Type B pancreatic cell (in vitro differentiated cells): ENCODE measurements at places on chromosomes 7 and 10.
A peak's percentile ranks its signal among the peaks of the same experiment; 100 is the strongest.

- no peak for DNase-seq
Observed at GRCh38 chr7:32519763-32520162, 24.5 kb downstream of the AVL9 start.

DNA sequence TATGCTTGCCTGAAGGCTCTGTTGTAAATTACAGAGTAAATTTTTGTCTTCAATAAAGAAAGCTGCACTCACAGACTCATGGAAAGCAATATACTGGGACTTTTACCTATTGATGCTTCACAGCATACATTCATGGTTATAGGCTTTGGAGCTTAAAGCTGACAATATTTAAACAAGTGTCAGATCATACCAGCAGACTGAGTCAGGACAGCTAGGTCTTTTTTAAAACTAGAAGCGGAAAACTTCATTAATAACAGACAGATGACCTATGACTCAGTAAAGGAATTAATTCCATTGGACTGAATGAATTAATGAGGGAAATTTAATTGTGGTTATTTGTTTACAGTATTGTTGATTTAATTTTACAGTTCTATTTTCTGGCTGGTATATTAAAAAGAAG lies 165.8 kb upstream of the DGKB start:
- no peak for DNase-seq

- DNase-seq, result no peak
Observed at GRCh38 chr7:27739301-27739908, 557 bp upstream of the TAX1BP1 start.

- no peak for DNase-seq
Observed at GRCh38 chr10:114359953-114360345, 44.4 kb downstream of the AFAP1L2 start.

- DNase-seq, result no peak
Observed at GRCh38 chr7:25754333-25754732, 397.7 kb upstream of the NFE2L3 start.

DNA sequence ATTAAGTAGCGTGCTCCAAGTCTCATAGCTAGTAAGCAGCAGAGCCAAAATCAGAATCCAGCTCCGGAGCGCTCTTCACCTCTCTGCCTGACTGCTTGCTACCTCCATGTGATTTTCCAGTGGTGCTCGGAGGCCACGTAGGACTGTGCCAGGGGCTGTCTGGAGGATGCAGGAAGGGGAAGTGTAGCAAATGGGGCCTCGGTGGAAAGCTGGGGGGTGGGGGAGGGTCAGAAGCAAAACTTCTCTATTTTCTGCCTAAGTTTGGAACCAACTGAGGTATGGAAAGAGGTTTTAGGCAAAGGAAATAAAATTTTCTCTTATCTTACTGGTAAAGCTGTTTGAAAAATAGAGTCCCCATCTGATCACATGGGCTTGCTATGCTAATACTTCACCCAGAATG lies 108.7 kb downstream of the TBXAS1 start:
- DNase-seq, result no peak

- DNase-seq, result no peak
Observed at GRCh38 chr7:17746020-17746530, 194.2 kb downstream of the SNX13 start.

- no peak for DNase-seq
Observed at GRCh38 chr7:140201393-140201792, 24.6 kb upstream of the KDM7A start.

DNA sequence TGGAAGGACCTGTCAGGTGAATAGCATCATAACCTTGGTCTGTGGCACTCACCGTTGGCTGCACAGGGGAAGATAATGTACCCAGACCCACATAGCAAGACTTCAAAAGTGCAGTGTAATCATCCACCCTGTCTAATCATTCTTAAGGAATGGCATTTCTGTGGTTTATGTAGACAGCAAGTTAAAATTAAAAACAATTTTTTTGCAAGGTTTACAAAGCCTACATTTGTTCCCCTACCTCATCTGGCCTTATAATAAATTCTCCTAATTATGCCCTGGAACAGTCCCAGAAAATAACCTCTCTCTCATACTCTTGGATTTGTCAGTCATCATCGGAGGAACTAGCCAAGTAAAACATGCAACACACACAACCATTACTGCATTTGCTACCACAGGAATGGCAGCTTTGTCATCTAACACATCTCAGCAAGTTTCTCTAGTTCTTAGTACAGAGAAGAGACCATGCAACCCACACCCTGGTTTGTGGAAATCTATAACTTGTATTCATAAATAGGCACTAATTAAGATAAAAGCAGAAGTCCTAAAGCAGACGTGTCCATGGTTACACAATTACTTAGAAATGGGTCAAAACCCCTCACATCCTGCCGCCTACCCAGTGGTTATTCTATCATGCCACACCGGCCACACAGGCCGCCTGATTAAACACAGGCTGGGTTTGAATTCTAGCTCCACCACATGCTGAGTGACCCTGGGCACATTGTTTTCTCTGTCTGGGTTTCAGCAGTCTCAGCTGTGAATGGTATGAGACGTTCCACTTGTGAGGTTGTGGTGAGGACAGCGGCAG lies 19.1 kb downstream of the ABLIM1 start:
- DNase-seq, result no peak

DNA sequence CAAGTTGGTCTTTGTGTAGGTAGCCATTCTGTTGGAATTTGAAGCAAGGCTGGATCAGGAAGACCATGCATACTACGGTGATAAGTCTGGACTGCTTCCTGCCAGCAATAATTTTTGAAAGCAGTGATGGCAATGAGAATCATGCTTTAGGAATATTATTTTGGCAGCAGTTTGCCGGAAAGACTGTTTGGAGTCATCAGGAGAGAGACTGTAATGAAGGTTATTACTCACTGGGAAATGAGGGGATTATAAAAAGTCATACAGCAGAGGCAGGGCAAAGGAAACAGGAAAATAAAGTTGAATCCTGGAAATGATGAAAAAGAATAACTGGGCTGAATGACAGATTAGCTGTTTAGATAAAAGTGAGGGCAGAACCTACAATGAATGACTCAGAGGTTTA lies 1136.8 kb upstream of the AUTS2 start:
- DNase-seq, result no peak

DNA sequence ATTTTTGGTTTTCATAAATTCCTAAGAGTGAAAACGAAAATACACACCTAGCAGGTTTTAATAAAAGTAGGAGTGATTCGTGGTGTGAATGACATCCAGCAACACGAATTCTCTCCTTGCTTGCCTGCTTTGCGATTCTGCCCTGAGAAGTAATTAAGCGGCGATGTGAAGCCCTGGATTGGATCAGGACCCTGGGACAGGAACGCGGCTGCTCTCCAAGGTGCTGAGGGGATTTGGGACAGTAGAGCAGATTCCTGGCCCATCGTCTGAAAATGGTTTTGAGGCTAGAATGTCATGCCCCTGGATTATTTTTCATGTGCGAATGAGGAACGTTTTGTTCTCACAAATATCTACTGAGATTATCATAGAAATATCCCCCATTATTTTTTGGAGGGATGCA lies 7.8 kb downstream of the NPS start:
- DNase-seq, result no peak

GRCh38 chr10:77618117-77618516 lies 19.5 kb downstream of the KCNMA1 start:
- DNase-seq, result no peak

GRCh38 chr10:79328737-79329504 lies 18.3 kb upstream of the PPIF start:
- DNase-seq, result no peak

- DNase-seq, result no peak
Observed at GRCh38 chr10:96890172-96890513, 58.0 kb downstream of the LCOR start.

GRCh38 chr10:96400465-96400864 lies 41.7 kb upstream of the OPALIN start:
- DNase-seq, result no peak

- no peak for DNase-seq
Observed at GRCh38 chr10:75924309-75924902, 493.0 kb downstream of the LRMDA start.

- DNase-seq, result no peak
Observed at GRCh38 chr10:129690248-129691070, 223.4 kb downstream of the MGMT start.

DNA sequence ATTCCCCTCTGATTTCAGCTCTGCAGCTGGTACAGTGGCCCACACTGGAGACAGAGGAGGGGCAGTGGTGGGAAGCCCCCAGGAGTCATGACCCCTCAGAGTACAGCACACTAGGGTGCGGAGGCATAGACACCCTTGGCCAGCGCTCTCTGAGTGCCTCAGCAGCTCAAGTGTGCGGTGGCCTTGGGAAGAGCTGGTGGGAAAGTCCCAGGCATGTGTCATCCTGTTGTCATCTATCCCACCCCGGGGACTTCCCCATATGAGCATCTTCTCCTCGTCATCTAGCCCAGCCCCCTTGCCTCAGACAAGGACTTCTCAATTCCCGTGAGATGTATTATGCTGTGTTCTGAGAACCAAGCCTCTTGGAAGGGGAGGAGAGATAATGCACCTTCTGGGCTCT lies 15.6 kb upstream of the PPIF start:
- DNase-seq, result no peak

DNA sequence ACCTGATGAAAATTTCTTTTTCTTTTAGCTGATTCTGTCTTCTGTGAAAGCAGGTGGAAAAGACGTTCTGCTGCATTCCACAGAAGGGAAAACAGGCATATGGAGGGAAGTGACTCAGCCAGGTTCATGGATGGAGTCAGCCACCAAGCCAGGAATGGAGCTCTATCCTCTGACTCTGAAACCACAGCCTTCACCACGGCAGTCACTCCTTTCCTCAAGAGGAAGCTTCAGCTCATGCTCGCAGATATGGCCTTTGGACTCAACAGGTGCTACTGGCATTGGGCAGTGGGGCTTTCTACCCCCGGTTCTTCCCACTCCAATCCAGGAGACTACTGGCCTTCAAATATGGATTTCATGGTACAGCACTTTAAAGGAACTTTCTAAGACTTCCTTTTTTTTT lies 11.5 kb upstream of the PLAU start:
- DNase-seq, result no peak

- peak; percentile 25 for DNase-seq
Observed at GRCh38 chr7:1700086-1700485, 30.0 kb downstream of the ELFN1 start.

DNA sequence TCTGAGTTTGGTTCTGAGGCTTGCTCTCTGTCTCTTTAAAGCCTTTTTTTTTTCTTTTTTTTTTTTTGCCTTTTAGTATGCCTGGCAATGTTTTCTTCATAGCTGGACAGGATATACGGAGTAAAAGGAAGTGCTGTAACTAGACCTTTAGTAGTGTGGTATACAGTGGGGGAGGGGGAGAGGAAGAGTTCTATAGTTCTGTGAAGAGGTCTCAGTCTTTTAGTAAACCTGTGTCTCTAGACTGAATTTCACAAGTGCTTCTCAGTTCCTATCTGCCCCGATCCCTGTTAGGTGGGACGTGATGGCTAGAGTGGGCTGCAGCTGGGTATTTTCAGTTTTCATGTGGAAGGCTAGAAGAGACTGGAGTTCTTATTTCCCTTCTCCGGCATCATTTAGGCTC lies 3.1 kb upstream of the ABCC2 start:
- DNase-seq, result no peak

DNA sequence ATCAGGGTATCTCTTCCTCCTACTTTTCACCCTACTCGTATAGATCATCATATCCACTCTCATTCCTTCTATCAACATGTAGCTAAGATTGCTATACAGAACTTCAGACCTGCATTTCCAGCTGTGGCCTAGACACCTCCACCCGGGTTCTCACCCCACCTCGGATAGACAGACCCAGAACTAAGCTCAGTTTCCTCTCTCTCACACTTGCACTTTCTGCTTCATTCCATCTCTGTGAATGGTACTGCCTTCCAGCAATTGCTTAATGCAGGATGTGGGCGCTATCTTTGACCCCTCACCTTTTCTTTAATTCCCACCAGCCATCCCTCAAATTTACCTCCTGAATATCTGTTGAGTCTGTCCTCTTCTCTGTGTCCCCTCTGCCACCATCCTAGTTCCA lies 35.7 kb downstream of the AGK start:
- no peak for DNase-seq

DNA sequence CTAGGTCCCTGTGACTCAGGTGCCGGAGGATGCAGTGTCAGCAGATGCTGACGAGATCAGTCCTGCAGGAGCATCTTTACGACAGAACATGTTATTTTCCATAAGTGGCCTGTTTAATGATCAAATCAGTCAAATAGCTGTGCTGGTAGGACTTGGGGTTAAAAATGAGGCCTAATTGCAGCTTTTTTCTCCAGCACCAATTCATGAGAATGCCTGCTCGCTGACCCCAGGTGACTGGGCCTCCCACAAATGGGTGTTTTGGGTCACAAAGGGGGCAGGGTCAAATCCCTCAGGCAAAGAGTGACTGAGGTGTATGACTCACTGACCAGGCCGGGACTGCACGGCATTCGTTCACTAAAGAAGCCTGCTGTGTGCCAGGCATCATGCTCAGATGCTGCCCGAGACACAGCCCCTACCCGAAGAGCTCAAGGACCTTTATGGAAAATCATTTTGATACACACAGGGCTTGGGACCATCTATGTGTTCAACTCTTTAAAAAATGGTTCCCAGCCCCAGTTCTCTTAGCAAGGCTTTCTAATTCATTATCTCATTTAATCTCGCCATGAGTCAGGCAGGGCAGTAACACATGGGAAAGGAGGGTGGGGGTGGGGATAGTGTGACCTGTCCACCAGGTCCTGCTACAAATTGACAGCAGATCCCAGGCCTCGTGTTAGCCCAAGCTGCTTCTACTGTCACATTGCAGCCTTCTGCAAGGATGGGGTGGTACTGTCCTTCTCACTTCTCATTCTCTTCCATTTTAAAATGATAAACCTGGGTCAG lies 21.1 kb downstream of the ZNF775 start:
- DNase-seq, result no peak

GRCh38 chr10:69360485-69361302 lies 56.0 kb downstream of the TACR2 start:
- DNase-seq, result no peak

GRCh38 chr10:124381011-124381611 lies 37.6 kb downstream of the OAT start:
- no peak for DNase-seq

DNA sequence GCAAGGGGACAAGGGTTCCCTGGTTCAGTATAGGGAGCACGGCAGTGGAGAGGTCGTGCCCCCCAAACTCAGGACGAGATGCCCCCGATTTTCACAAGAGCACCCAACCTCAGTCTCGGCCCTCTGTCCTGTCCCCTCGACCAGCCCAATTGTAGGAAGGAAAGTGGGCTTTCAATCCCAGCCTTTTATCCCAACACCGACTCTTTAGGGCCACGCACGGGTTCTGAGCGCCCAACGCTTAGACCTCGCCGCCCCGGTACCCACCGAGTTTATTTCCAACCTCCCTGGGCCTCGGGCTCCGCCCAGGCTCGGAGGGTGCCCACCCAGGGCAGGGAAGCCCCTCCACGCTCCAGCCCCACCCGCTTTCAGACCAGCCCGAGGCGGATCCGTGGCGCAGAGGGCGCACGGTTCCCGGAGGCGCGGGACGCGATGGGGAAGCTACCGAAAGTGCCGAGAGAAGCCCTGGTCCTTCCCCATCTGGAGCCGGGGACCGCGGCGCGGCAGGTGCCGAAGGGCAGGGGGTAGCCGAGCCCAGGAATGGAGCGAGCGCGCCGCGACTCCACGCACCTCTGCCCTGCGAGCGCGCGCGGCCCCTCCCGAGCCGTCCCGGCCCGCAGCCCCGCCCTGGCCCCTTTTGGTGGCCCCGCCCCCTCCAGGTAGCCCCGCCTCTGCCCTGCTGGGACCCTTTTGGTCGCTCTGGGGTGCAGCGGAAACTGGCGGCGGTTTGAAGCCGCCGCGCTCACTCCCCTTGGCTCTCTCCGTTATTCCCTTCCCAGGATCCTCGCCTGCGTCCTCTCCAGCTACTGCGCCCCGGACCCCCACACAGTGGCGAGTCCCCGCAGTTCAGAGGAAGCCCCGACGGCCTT lies 20.4 kb downstream of the GRID2IP start:
- no peak for DNase-seq

- DNase-seq, result no peak
Observed at GRCh38 chr7:57425969-57426628, 23.9 kb upstream of the ZNF716 start.
